ENCODE measurements at places on chromosomes 2 and 18.

GRCh38 chr2:158797963-158798700 is 3.0 kb downstream of the DAPL1 start:
- no peak for DNase-seq

DNA sequence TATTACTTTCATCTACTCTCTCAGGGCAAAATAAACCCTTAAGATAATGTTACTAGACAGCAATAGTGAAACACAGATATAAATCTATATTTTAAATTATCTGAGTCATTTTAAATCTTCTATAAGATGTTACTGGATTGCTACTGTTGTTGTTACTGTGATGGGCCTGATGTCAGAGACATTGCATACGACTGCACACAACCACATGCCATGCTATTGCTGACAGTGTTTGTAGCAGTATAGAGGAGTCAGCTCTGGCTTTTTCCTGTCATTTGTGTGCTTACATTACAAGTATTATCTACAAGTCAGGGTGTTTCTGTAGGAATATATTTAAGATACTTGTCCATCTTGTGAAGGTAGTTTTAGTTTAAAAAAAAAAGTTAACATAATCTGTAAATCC is 63.9 kb downstream of the CCDC148 start:
- no peak for DNase-seq

- no peak for DNase-seq
These were observed 44.1 kb downstream of the MTCL1 start for GRCh38 chr18:8749492-8749891.

DNA sequence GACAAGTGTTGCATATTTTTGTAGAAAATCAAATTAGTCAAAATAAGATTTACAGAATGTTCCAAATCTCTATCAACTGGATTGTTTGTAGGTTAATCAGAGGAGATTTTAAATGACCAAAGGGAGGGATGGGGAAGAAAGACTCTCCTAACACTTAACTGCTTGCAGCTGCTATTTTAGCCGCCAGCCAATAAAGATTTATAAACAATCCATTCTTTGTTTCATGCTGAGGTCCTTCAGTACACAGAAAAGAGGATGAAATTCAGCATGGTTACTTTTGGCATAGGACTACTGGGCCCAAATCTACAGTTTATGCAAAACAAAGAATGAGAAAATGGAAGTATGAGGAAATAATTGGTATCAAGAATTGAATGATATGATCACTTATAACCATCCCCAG is 86.4 kb upstream of the FN1 start:
- no peak for DNase-seq

DNA sequence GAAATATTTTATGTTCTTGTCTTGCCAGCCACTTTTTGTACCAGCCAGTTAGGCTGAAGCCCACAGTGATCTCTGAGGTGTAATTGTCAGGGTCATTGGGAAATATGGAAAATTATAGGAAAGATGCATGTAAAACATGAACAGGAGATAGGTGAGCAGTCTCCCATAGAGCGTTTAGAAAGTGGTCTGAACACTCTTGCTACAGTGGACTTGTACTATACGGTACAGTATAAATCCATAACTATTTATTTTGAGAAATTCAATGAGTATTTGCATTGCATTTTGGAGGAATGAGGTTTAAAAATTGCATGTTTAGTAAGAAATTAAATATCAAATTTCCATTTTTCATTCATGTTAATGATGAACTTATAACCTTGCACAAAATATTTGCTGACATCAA is 20.8 kb upstream of the MAP4K4 start:
- DNase-seq = no peak

DNA sequence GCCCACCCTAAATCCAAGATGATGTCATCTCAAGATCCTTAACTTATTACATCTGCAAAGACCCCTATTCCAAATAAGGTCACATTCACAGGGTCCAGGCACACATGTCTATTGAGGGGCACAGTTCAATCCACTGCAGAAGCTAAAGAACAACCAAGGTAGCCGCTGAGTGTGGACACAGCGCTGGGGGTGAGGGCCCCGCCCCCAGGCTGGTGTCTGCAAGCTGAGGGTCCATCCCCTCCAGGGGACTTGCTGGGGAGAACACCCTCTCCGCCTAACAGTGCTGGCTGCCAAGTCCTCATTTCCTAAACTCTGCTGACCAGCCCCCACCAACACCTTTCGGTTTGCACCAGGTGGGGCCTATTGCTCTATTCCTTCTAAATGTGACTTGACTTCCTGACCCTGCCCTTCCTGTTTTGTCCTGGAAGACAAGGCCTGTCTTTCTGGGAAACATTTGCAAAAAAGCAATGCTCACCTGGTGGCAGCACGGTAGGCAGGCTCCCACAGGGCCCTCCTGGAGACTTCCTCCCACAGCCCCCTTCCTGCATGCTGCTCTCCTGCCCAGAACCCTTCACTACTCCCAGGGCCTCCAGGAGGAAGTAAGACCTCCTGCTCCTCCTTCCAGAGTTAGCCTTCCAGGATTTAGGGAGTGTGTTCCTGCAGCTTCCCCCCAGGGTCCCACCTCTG is 24.4 kb upstream of the TEX44 start:
- no peak for DNase-seq

DNA sequence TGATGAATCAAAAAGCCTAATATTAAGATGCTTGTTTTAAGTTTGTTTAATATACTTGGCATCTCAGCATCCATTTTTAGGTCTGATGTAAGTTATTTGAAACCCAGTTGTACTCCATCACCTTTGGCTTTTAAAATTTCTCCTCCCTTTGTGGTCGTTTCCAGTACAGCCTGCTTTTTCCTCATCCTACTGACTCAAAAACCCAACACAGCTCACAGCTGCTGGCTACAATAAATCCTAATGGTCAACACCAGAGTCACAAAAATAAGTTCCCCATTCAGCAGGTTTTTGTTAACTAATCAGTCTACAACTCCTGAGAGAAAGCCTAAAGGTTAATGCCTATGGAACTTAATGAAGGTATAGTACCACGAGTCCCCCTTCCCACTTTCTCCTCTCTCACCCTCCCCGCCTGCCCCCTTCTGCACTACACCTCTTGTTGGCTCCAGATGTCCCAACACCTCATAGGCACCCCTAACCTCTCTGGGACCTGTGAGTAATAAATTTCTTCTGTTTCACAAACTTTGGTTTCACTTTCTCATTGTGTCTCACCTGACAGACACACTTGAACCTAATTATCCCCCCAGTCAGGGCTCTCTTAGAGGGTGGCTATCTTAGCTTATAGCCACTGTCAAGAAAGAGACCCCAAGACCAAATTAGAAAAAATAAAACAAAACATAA is 148.6 kb downstream of the GALNT1 start:
- no peak for DNase-seq

- no peak for DNase-seq
These were observed 39.3 kb upstream of the SLC35G4 start for GRCh38 chr18:11570073-11570588.

GRCh38 chr18:11391661-11392060 is 217.7 kb upstream of the SLC35G4 start:
- DNase-seq = no peak

DNA sequence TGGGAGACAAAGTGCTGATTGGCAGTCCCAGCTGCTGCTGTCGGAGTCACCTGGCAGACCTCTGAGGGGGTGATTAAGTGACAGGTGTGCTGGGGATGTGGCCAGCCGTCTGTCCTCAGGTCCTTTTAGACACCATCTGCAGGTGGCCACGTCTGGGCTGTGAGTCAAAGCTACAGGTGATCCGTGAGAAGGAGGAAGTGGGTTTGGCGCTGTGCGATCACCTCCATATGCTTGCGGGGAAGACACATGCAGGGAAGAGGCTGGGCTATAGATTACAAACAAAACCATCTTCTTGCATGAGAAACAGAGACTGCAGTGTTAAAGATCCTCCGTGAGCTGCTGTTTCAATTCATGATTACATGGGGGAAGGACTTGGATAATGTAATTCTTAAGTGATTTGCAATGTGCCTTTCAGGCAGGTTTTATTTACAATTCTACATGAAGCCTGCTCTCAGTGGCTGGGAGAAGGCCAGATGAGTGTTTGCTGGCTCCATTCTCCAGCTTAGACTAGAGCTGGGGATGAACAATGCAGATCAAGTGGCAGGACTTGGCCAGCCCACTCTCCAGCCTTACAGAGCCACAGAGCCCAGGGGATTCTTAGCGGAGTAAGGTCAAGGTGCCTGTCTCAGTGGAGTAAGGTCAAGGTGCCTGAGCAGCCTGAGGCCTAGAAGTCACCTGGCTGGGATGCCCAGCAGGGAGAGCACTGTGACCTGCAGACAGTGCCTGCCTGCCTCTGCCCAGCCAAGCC is 87.8 kb downstream of the LYPD1 start:
- DNase-seq = no peak

DNA sequence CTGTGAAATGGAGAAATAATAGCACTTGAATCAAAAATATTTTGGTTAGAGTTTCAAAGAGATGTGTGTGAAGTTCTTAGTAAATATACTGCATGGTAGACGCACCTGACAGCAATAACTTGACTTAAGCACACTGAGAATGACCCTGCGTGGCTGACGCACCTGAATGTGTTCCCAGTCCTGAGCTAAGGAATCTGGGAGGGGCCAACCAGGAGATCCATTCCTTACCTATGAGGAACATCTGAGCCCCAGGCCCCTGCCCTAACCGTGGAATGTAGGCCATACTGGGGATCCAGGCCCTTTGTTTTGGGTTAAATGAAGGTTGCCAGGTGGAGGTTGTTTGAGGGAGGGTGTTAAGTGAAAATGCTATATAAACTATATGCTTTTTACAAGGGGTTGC is 284.4 kb downstream of the RBM43 start:
- DNase-seq = no peak

GRCh38 chr2:12935222-12935621 is 218.5 kb downstream of the TRIB2 start:
- DNase-seq = no peak

GRCh38 chr2:2293527-2294089 is 37.5 kb downstream of the MYT1L start:
- no peak for DNase-seq

- no peak for DNase-seq
These were observed 14.8 kb upstream of the SLC38A11 start for GRCh38 chr2:164969909-164970690.

DNA sequence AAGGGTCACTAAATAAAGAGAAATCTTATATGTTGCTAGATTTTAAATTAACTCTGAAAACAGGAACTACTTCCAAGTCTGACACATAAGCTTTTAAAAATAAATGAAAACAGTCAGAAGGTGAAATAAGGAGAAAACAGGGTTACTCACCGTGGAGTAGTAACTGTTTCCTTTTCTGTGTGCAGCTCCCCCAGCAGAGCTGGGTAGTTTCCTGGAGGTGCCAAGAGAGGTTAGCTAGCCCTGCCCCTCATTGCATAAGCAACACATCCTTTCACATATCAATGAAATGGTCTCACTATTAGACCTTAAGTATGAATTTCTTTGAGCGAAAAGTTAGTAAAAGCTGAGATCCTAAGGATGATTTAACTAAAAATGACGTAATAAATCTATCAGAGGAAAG is 54.0 kb upstream of the GPR75 start:
- DNase-seq = no peak
